ENCODE measurements at places on chromosomes 7 and 10.
A peak's percentile ranks its signal among the peaks of the same experiment; 100 is the strongest.

DNA sequence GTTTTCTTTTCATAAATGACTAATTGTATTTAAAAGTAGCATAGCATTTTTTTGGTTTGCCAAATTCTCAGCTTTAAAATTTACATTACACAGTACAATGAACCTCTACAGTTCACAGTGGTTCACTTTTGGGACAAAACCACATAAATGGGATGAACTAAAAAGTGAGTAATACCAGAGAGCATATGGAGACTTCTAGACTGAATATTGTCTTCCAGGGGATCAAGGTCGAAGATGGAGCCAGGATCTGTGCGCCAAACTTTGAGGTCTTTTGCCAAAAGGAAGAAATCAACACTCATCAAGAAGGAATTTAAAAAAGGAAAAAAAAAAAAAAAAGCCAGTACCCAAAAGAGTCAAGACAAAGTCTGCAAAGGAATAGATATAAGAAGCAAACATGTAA is 87.5 kb downstream of the NEBL start:
- DNase-seq: no peak

- DNase-seq: no peak
Measured at GRCh38 chr7:34298492-34299013, 359.5 kb upstream of the NPSR1 start.

GRCh38 chr10:95814011-95814727 is 58.2 kb downstream of the ENTPD1 start:
- DNase-seq: peak; percentile 36

DNA sequence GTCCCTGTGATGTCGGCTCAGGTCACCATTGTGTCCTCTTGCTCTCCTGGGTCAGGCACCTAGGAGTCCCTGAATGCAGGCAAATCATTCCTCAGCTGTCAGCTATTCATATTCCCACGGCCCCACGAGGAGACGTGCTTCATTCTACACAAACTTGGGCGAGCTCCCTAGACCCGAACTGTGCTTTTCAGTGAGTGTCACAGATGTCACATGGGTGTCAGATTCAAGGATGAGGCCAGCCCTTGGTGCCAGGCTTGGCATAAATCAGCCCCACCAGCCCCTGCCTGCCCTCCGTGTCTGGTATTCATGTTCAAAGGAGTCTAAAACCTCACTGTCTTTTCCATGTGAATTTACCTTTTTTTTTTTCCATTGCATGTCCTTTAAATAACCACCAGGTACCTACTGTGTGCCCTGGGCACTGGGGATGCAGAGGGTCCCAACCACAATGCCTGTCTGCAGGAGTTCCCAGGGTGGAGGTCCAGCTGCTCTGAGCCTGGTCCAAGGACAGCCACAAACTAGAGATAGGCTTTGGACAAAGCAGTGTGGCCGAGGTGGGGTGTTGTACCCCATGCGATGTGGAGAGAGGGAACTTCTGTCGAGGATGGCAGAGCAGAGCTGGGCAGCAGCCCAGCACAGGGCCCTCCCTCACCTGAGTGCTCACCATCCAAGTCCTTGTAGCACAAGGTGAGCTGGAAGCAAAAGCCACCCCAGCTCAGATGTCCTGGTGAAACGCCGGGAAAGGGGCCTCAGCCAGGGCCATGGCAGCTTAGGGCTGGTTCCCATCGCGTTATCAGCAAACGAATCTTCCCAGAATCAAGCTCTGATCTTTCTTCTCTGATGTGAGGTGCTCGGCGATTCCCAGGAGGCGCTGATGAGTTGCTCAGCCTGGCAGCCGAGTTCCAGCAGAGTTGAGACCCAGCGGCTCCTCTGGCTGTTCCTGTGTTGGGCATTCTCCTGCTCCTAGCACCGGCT is 611.9 kb downstream of the PTPRN2 start:
- no peak for DNase-seq

DNA sequence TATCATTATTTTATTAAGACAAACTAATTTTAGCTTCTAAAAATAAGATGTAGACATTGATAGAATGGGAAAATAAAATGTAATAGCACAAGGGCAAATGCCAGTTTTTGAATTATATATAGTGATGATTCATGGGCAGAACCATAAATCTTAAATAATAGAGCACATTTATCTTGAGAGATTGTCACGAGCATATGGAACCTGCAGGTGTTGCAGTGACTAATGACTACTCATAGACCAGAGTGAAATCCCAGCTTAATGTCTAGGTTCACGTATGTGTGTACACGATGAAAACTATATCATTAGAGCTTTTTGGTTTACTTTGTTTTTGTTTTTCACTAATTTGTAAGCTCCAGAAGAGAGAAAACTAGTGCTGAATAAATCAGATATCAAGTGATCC is 150.2 kb upstream of the CACNA2D1 start:
- no peak for DNase-seq

DNA sequence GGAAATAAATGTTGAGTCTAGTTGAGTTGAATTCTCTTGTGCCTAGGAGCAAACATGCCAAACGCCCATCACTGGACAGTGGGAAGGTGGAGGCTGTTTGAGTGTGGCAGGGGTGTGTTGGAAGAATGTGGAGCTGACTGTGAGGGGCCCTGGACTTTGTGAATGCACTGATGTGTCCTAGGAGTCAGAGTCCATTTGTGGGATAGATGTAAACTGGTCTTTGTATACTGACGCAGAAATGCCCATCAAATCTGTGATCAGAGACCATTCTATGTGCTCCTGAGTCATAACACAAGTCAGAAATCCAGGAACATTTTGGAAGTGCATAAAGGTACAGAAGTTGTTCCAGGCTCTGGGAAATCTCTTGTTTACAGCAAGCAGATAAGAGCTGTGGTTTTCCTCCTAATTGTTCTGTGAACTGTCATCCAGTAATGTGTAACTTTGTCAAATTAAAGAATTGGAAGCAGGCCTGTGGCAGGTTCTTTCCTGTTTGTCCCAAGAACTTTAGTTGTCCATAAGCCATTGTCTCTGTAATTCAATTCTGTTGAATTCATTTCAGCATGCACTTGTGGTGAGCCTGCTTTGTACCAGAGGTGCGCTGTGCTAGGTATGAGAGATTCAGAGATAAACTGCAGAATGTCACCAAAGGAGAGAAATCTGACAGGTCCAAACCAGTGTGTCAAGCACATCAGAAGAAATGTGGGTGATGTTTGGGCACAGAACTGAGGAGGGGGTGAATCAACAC is 7.6 kb downstream of the PRXL2A start:
- no peak for DNase-seq

- no peak for DNase-seq
Measured at GRCh38 chr10:25627606-25628005, 306.4 kb upstream of the MYO3A start.

DNA sequence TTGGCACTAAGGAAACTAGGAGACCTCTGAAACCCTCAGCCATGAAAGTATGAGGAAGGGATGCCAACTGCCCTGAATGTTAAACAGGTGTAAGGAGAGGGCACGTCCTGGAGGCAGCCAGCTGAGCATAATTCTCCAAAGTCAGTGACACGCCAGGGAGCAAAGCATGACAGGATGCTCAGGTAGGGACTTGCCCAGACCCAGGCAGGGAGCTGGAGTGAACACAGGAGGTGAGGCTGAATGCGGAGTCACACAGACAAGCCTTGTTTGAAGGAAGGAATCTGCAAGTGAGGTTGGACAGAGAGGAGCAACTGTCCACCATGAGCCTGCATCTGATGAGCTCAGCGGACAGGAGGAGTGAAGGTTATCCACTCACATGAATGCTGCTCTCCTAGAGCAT is 41.5 kb downstream of the KLRG2 start:
- no peak for DNase-seq

GRCh38 chr7:123828805-123829204 is 16.2 kb upstream of the HYAL4 start:
- DNase-seq: no peak
